AG08395 (cell line): ENCODE measurements at places on chromosomes 1 and 21.

- DNase-seq: no peak
These were observed 45.6 kb upstream of the PLA2G4A start for GRCh38 chr1:186783193-186783592.

DNA sequence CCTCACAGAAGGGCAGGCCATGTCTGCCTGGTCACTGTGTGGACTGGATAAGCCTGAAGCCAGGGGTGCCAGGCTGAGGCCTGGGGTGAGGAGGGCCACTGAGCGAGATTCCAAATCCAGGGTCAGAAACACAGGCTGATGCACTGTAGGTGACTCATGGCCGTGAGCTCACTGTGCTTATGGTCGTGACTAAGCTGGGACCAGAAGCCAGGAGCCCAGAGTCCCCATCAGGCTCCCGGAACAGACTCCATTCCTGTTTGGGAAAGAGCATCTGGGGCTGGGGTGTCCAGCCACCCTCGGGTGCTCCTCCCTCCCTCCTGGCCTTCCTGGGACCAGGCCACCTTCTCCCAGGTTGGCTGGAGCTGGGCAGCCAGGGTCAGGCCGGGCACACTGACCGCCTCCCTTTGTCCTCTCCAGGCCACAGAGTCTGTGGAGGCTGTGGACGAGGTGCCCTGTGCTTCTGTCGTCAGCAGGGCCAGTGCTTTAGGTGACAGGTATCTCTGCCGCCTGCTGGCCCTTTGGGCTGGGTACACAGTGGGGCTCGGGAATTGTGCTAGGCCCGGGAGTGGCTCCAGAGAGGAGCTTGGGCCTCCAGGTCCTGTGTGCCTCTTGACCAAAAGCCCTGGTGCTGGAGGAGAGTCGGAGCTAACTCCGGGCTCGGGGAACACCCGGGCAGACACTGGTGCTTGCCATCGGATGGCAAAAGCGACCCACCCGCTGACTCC is 36.7 kb downstream of the AJAP1 start:
- peak; percentile 48 for DNase-seq

DNA sequence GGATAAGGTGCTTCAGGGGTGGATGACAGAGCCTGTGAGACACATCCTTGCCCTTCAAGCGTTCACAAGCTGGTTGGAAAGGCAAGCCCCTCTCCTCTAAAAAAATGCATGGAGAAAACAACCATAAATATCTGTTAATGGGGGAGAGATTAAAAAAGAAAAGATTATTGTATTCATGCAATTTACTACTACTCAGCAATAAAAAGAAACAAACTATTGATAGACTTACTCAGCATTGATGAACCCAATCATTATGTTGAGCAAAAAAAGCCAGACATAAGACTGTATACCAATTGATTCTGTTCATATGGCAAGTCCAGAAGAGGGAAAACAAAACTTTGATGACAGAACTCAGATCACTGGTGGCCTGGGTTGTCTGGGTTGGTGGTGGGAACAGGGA is 138.7 kb upstream of the IRF2BP2 start:
- no peak for DNase-seq

DNA sequence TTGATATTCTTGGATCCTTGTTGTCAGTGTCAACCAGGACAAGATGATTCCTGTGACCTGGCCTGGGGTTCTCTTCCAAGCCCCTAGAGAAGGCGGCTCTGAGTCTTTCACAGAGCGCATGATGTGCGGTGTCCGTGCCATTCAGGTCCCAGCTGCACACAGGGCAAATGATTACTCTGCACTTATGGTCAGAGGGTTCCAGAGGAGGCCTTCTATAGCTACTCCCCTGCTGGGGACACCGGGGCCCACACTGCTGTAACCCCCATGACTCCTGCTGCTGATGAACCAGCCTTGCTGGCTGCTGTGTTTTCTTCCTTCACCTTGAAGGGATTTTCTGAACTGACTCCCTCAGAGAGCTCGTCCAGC is 1.5 kb downstream of the PTGFRN start:
- DNase-seq: no peak

DNA sequence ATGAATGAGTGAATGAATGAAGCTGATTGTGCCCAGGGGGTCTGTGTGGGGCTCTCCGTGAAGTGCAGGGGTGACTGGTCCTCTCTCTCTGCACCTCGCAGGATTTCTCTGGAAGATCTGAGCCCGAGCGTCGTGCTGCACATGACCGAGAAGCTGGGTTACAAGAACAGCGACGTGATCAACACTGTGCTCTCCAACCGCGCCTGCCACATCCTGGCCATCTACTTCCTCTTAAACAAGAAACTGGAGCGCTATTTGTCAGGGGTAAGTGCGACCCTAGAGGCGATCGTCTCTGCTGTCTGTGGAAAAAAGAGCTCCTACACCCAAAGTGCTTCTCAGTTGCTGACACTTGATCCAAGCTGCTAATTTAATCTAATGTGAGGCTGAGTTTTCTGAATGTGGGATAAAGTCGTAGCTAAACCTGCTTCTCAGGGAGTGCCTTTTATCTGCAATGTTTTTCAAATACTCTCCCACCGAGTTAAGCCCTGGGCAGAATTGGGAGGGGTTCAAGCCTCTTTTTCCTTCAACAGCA is 101.7 kb downstream of the HUNK start:
- DNase-seq: no peak

- DNase-seq: no peak
These were observed 828.2 kb downstream of the ADGRL2 start for GRCh38 chr1:82628887-82629286.

GRCh38 chr1:91864017-91864700 is 21.8 kb downstream of the TGFBR3 start:
- peak; percentile 23 for DNase-seq

DNA sequence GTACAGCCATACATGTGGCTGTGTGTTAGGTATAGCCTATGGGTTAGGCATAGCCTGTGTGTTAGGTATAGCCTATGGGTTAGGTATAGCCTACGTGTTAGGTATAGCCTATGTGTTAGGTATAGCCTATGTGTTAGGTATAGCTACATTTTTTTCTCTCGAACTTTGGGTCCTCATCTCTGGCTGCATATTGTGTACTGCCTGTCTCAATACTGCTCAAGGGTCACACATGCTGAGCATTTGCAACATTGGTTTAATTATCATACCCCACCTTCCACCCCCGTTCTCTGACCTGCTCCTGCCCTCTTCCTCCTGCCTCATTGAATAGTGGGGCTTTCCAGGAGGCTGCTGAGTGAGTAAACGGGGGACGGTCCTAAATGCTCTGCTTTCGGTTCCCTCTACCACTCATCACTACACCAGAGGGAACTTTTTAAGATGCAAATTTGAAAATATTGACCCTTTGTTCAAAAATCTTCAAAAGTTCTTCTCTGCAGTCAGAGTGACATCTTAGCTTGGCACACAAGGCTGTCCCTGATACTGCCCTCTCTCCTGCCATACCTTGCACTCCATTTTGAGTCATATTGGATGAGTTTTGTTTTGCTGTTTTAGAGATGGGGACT is 17.8 kb downstream of the OR2B11 start:
- no peak for DNase-seq

DNA sequence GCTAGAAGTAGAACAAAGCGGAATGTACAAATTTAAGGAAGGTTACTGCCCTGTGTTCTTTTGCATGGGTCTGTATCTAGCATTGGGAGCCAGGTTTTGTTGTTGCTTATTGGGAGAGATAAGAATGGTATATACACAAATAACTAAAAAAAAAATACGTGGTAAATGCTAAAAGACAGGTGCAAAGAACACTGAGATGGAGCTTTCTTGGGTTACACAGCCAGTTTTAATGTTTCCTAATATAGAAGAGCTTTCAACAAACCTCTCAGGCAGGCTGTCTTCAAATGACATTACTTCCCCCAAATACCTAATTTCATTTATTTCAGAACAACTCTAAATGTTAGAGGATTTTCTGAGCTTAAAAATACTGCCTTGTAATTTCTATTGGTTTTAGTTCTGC is 1.4 kb upstream of the MDM4 start:
- no peak for DNase-seq

GRCh38 chr1:229249854-229250644 is 20.9 kb upstream of the RAB4A start:
- DNase-seq: no peak

DNA sequence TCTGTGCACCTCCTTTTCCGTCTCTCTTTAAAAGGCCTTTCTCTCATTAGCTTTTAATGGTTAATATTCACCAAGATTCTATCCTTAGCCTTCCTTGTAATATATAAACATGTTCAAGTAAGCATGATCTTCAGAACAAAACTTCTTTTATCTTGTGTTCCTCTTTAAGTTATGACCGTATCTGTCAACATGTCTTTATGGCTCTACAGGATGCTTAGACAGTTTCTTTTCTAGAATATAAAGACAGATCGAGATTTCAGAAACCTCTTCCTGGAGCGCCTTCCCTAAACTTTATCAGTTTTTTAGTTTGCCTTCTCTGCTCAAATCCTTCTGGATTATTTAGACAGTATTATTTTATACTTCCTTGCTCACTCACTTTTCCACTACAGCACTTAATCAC is 7.2 kb downstream of the RO60 start:
- no peak for DNase-seq

DNA sequence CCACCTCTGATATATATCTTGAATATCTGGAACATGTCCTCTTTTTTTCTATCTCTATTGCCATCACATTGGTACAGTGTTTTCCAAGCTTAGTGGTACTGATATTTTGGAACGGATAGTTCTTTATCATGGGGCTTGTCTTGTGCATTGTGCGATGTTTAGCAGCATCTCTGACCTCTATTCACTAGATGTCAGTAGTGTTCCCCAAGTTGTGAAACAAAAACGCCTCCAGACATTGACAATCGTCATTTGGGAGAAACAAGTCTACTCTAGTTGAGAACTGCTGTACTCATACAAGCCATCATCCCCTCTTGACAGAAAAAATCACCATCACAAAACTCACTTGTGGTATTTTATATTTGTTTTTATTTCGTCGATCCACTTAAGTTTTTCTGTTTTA is 79.7 kb upstream of the CHODL start:
- no peak for DNase-seq

- no peak for DNase-seq
These were observed 126.6 kb downstream of the ACTL8 start for GRCh38 chr1:17881761-17882160.

- no peak for DNase-seq
These were observed 12.3 kb downstream of the LAPTM5 start for GRCh38 chr1:30745156-30745833.

- DNase-seq: no peak
These were observed 25.4 kb downstream of the HMGCS2 start for GRCh38 chr1:119743308-119743707.

- no peak for DNase-seq
These were observed 7.4 kb upstream of the AGMAT start for GRCh38 chr1:15592285-15592684.

DNA sequence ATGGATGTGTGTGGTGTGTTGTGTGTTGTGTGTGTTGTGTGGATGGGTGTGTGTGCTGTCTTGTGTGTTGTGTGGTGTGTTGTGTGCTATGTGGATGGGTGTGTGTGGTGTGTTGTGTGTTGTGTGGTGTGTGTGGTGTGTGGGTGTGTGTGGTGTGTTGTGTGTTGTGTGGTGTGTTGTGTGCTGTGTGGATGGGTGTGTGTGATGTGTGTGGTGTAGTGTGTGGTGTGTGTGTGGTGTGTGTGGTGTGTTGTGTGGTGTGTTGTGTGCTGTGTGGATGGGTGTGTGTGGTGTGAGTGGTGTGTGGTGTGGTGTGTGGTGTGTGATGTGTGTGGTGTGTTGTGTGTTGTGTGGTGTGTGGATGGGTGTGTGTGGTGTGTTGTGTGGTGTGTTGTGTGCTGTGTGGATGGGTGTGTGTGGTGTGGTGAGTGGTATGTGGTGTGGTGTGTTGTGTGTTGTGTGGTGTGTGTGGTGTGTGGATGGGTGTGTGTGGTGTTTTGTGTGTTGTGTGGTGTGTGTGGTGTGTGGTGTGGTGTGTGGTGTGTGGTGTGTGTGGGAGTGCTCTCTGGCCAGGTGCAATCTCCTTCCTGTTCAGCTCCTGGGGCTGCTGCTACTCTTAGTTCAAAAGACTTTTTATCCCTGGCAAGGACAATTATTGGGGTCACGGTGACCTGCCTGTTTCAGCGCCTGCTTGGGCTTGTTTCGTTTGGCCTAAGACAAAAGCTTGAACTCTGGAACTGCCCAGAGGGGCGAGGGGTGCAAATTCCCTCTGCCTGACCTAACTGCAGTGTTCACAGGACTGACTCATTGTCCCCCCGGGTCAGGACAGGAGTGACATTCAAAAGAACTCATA is 101.1 kb downstream of the UBIAD1 start:
- no peak for DNase-seq

- DNase-seq: no peak
These were observed 2.7 kb downstream of the ZBED6 start for GRCh38 chr1:203797948-203798655.

- DNase-seq: peak; percentile 59
These were observed 208.8 kb downstream of the GIPC2 start for GRCh38 chr1:78254517-78254916.

GRCh38 chr1:171426645-171427044 is 58.7 kb upstream of the PRRC2C start:
- no peak for DNase-seq

GRCh38 chr1:217586586-217586985 is 44.3 kb downstream of the GPATCH2 start:
- no peak for DNase-seq

DNA sequence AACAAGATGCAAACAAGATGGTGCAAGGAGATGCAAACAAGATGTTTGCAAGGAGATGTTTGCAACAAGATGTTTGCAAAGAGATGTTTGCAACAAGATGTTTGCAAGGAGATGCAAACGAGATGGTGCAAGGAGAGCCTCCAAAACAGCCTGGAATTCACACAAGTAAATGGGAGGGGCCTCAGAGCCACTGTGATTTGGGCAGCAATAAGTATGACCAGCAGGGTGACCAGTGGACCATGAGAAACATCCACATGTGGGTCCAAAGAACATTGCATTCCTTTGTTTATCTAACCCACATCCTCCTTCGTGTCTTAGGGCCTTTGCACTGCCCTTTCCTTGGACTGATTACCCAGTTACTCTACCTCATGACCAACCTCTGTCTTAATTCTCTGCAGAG is 162.9 kb downstream of the PLPP3 start:
- DNase-seq: no peak

DNA sequence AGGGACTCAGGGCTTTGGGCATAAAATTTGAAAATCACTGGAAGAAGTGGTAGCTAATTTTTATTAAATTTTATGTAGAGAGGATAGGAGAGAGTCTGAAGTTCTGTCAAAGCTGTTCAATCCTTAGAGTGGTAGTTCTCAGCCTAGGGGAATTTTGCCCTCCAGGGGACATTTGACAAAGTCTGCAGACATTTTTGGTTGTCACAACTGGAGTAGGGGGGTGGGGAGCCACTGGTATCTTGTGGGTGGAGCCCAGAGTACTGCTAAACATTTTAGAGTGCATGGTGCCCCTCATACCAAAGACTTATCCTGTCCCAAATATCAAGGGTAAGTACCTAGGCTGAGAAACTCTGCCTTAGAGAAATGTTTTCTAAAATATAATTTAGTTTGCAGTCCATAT is 30.2 kb downstream of the RASAL2 start:
- no peak for DNase-seq

DNA sequence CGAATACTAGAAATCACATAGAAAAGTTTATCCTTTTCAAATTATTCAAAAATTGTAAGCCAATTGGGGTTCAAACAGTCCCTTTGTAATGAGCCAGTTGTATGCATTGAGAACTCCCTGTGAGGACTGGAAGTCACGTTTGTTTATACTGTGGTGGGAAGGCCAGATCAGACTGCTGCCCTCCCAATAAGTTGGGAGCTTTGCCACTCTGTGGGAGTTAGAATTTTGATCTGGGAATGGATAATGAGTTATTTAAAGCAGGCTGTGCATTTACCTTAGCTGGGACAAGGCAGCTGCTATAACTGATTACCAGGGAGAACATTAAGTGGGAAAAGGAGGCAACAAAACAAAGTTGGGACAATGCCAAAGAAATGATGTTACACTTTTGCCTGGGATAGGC is 178.8 kb downstream of the SDCCAG8 start:
- no peak for DNase-seq
